Omental fat pad (tissue), 4 donors: ENCODE measurements at places on chromosomes 5 and 9.

GRCh38 chr5:170420806-170421412 is 31.7 kb upstream of the KCNMB1 start:
- DNase-seq, result peak; percentile 33

DNA sequence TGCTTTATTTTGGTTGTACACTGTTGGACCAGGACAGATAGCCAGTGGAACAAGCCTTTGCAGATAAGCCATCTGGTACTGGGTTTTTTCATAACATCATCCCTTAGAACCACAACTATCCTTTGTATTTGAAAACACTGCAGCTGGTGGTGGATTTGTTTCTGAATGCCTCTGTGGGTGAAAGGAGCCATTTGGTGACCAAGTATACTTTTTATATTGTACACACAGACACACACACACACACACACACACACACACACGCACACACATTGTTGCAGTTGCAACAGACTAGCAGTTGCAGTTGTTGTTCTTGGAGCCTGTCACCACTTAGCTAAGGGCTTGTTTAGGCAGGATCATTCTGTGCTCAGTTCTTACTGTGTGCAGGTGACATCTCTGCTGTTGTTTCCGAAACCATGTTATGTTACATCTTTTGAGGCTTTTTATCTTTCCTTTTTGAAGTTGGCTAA is 22.9 kb upstream of the CAVIN4 start:
- no peak for DNase-seq

- no peak for DNase-seq
These were observed 2.1 kb upstream of the GFRA3 start for GRCh38 chr5:138276402-138277054.

DNA sequence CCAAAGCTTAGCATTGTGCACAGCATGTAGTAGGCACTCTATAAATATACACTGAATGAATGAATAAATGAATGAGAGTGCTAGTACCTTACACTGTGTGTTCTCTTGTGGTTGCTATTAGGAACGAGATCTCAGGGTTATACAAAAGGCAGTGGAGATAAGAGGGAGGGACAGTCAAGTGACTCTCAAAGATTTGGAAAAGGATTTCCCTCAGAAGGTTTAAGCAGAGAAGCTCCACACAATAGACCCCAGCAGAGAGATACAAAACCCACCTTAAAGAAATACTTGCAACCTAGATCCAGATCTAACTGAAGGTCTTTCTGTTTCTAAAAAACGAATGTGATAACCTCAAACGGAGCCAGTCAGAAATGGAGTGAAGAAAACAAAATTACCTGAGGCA is 11.8 kb upstream of the EFNA5 start:
- DNase-seq, result no peak

- DNase-seq, result no peak
These were observed 200.1 kb downstream of the NSG2 start for GRCh38 chr5:174245516-174246075.

- no peak for DNase-seq
These were observed 32.3 kb downstream of the GALNT12 start for GRCh38 chr9:98839724-98840123.

GRCh38 chr9:16664211-16664610 is 206.3 kb downstream of the BNC2 start:
- no peak for DNase-seq

DNA sequence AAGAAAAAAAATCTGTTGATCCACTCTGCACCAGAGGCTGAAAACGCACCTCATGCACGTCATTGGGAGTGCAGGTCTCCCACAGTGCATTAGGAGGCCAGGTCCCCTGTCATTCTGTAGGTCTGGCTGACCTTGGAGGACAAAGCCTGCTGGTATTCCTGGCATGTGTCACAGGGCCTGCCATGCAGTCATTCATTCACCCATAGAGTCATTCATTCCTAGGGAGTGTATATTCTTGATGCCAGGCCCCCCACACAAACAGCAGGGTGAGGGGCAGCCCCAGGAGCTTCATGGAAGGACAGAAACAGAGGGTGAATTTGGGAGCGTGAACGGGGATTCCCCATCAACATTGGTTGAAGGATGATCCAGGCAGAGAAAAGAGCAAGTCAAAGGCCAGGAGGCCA is 2.2 kb downstream of the GBGT1 start:
- DNase-seq, result no peak

DNA sequence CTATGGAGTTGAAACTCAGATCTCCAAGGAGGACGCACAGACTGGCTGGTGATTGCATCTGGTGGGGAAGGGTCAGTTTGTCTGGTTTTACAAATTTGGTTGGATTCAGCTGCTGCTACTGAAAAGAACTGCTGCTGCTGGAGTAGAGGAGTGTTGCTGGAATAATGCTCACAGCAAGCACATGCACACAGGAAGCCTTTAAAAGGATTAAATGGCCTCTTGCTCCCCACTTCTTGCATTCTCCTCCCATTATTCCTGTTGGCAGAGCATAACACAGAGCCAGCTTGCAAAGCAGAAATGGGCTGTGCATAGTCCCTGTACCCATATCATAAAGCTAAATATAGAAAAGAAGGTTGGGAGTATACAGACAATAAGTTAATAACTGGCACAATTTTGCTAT is 16.6 kb downstream of the ZNF474 start:
- no peak for DNase-seq

- DNase-seq, result no peak
These were observed 6.2 kb upstream of the PRR7 start for GRCh38 chr5:177440211-177440989.

DNA sequence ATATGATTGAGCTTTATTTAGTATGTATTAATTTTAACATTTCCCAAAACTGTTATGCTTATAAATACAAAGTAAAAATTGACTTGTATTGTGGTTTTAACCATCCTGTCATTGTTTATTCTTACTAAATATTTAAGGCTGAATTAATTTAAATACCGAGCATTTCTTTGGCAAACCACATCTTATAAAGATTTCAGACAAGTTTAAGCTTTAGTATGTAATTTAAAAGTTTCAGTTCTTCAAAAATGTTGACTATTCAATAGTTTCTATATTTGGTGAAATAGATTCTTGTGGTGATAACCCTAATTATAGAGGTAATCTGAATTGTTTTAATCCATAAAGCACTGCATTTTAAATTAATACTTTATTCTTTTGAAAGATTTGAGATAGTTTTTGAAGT is 65.5 kb downstream of the CCNH start:
- DNase-seq, result no peak

- no peak for DNase-seq
These were observed 427 bp downstream of the RBM27 start for GRCh38 chr5:146203872-146204192.

GRCh38 chr5:1057485-1058082 is 49.0 kb downstream of the NKD2 start:
- no peak for DNase-seq

DNA sequence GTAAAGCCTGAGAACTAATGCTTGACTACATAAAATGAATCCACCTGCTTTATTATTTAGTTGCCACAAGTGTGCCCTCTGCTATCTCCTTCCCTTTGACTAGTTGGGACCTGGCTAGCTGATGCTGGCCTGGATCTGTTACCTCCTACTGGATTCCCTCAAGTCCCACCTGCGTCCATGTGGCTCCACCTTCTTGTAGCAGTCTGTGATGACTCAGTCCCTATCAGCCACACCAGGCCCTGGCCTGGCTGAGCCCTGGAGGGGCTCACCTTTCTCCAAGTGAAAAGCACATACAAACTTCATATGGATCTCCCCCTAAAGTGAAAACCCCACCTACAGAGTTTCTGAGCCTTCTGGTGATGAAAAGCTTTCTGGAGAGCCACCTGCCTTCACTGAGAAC is 611.4 kb downstream of the SEMA5A start:
- DNase-seq, result no peak

DNA sequence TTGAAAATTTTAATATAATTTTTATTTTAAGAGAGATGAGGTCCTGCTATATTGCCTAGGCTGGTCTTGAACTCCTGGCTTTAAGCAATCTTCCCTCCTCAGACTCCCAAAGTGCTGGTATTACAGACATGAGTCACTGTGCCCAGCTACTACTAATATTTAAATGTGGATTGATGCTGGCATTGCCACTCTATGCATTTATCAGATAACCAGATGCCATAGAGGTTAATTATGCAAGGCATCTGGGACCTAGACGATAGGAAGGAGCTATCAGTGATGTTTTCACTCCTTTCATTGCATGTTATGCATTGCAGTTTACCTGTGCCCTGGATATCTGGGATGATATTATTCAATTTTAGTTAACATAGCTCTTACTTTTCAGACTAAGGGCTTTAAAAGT is 127.0 kb downstream of the RPS23 start:
- no peak for DNase-seq

DNA sequence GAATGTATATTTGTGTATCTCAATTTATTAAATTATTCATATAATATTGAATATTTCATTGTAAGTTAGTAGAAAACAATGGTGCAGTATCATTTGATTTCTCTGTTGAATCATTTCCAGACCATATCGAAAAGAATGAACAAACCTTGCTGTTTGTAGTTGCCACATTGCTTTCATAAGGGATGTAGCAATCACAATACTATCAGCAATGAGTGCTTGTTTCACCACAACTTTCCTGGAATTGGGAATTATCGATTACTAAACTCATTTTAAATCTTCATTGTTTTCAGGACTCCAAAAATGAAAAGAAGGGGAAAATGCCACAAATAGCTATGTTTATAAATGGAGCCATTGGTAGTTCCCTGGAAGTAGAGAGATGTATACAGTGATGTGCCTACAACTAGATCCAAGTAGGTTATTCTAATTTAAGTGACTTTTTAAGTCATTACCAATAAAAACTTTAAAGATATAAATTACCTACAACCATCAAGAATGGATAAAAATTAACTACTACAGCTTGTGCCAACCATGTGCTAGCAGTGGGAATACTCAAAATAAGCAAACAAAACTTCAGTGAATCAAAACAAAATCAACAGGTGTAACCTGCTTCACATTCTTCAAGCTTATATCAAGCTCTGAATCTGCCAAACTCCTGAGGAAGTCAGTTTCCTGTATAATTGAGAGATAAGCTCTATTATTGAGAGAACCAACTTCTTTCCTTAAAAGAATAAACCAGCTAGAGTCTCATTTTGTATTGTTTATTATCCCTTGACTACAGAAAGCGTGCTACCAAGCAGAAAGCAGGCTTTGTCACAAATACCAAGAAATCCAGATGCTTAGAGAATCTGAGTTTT is 358.6 kb downstream of the ADGRV1 start:
- DNase-seq, result no peak

DNA sequence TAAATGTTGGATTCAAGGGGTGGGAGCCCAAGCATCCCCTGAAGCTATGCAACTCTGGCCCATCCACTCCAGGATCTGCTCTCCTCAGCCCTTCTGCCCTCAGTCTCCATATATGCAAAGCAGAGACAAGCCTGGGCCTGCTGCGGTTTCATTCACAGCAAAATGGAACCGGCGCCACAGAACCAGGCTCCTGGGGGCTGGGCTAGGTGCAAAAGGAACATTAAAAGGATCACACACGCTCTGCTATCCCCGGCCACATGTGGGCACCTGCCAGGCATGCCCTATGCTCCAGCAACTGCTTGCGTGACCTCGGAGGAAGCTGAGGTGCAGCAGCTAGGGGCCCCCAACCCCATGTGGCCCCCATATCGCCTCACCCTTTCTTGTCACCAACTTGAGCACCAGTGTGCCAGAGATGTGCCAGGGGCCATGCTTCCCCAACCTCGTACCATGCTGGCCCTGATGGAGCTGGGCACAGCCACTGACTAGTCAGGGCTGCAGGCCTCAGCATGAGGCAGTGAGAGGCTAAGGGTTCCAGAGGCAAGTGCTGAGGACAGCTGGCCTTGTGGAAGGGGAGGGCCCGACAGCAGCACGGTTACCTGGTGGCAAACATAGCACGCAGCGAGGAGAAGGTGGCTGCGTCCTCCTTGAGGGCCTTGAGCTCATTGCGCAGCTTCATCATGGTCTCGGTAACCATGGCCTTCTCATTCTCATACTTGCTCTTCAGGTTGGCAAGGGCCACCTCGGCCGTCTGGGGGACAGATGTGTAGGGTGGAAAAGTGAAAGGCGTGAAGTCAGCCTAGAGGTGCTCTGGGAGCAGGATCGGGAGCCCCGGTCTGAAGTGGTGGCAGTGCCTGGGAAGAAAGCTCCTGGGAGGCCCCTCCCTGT is 47.2 kb downstream of the BICD2 start:
- no peak for DNase-seq

DNA sequence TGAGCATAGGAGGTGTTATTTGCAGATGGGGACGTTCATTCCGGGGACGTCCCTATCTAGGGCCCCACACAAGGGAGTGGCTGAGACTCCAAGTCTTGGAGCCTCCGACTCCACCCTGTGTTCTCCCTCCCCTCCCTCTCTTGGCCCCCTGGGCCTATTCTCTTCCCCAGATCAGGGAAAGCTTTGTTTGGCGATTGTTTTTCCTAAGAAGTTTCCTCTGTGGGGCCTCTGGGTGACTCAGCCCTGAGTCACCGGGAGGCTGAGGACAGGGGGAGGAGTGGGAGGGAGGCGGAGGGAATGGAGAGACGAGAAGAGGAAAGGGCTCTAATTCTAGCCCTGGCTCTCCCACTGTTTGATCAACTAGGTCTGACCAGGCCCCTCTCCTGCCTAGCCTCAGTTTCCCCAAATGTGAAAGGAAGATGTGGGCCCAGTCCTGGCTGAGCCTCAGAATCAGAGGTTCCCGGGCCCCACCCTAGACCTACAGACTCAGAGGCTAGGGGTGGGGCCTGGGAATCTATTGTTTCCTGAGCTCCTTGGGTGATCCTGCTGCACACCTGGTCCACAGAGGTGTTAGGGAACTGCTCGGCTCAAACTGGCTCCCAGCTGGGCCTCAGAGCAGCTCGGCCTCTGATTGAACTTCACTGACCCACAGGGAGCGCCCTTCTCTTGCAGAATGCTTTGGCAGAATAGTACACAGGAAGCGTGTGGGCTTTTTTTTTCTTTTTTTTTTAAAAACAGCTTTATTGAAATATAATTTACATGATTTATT is 19.2 kb downstream of the GSN start:
- DNase-seq, result peak; percentile 60

DNA sequence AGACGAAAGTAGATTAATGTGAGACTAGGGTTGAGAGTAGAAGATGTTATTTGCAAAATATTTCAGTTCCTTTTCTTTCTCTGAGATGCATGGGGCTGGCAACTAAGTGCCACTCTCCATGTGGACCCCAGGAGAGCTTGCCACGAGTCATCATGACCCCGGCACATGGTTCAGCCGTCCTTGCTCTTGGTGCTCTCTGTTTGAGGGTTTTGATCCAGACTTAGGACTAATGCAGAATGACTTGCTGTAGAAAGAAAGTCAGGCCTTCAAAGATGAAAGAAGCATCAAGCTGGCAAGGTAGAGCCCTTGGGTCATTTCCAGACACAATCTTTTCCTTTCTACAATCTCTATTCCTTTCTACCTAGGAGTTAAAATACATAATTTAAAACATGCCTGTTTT is 84.7 kb downstream of the RASGRF2 start:
- no peak for DNase-seq

DNA sequence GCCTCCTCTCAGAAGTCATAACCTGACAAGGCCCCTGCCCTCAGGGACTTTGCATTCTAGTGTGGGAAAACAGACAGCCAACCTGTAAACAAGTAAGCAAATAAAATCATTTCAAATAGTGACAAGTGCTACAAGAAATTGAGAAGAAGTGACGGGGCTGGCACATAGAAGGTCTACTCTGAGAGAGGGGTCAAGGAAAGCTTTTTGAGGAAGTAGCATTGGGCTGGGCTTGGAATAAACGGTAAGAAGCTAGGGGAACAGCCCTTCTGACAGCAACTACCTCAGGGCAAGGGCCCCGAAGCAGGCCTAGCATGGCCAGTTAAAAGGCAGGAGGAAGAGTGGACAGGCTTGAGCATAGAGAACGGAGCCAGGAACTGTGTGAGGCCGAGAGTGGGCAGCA is 4.8 kb upstream of the SLC2A8 start:
- DNase-seq, result no peak

- DNase-seq, result no peak
These were observed 288.5 kb downstream of the OSTF1 start for GRCh38 chr9:75376680-75377254.
